ENCODE measurements at places on chromosomes 4 and X.

DNA sequence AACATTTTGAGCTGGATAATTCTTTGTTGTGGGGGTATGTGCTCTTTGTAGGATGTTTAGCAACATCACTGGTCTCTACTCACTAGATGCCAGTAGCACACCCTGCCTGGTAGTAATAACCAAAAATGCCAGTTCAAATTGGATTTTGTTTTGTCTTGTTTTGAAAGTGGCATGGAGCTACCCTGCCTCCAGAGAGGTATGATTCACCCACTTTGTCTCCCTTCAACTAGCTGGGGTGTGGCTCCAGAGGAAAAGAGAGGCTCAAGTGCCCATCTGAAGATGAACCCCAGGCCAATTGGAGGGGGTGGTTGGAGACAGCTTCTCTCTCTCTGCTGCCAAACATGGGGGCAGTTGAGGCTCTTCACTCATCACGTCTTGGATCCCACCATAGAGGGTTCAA lies 34.5 kb downstream of the NIPAL1 start:
- DNase-seq: no peak

DNA sequence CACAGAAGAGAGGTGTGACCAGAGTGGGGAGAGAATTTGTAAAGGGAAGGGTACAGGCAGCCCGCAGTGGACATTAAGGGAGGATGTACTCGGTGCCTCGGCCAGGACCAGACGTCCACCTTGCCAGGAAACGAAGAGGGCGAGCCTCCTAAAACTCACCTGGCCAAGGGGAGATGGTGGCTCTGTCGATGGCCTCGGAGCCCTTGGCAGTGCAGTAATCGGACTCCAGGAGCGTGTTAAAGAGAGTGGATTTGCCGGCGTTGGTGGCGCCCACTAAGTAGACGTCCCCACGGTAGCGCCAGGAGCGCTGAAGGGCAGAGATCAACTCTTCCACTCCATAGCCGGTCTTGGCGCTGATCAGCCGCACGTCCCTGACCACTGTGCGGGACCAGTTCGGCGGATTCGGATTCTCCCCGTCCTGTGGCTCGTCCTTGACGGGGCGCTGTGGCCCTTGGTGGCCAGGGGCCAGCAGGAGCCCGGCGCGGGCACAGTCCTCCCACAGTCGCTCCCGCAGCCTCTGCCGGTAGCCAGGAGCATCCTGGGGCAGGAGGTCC lies 1.0 kb downstream of the NOA1 start:
- DNase-seq: peak; percentile 8

- DNase-seq: no peak
These were observed 64.5 kb downstream of the ARL9 start for GRCh38 chr4:56570041-56570440.

GRCh38 chr4:26021417-26022345 lies 107.7 kb downstream of the SMIM20 start:
- DNase-seq: no peak

GRCh38 chrX:17192106-17192505 lies 182.9 kb upstream of the NHS start:
- no peak for DNase-seq

GRCh38 chr4:170080496-170080895 lies 9.3 kb downstream of the AADAT start:
- DNase-seq: no peak

- peak; percentile 91 for DNase-seq
These were observed 759 bp downstream of the H2AZ1 start for GRCh38 chr4:99949034-99949998.

- DNase-seq: no peak
These were observed 185.4 kb downstream of the TSPAN5 start for GRCh38 chr4:98473046-98473445.

- DNase-seq: peak; percentile 42
These were observed 62.6 kb upstream of the KLF3 start for GRCh38 chr4:38601244-38601915.

DNA sequence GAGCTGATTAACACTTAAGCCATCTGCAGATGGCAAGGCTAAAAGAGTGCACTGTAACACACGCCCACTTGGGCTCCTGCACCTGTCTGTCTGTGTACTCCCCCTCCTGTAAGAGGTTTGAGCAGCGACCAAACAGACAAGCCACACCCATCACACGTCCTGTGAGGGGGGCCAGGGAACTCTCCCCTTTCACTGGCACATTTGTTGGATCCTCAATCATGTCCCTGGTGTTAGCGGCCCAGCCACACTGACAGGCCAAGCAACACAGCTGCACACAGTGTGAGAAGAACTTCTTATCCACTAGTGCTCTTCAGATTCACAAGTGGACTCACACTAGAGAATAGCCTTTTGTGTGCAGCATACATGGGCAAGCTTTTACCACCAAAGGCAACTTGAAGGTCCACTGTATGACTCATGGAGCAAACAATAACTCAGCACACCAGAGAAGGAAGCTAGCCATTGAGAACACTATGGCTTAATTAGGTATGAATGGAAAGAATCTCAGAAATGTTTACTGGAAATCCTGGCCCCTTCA lies 29.1 kb upstream of the UTP14A start:
- no peak for DNase-seq

- peak; percentile 22 for DNase-seq
These were observed 310.7 kb downstream of the STK32B start for GRCh38 chr4:5361968-5362367.

- no peak for DNase-seq
These were observed 535.2 kb upstream of the FAT1 start for GRCh38 chr4:187258651-187259401.

- DNase-seq: no peak
These were observed 42.5 kb downstream of the UNC5C start for GRCh38 chr4:95506264-95506663.

DNA sequence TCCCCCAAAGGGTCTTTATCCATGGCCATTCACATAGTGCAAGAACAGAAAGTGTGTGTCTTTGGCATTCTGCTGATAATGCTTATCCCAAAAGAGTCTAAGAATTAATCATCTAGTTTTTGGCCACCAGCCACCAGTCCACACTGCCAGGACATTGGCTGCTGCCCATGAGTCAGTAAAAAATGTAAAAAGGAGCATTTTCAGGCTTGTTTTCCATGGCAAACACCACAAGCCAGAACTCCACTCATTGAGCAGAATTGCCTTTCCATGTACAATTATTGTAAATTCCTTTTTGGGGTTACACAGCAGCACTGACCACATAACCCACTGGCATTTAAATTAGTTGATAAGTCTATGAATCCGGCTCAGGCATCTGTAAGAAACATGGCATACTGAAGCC lies 89.2 kb upstream of the PRDX4 start:
- DNase-seq: no peak

DNA sequence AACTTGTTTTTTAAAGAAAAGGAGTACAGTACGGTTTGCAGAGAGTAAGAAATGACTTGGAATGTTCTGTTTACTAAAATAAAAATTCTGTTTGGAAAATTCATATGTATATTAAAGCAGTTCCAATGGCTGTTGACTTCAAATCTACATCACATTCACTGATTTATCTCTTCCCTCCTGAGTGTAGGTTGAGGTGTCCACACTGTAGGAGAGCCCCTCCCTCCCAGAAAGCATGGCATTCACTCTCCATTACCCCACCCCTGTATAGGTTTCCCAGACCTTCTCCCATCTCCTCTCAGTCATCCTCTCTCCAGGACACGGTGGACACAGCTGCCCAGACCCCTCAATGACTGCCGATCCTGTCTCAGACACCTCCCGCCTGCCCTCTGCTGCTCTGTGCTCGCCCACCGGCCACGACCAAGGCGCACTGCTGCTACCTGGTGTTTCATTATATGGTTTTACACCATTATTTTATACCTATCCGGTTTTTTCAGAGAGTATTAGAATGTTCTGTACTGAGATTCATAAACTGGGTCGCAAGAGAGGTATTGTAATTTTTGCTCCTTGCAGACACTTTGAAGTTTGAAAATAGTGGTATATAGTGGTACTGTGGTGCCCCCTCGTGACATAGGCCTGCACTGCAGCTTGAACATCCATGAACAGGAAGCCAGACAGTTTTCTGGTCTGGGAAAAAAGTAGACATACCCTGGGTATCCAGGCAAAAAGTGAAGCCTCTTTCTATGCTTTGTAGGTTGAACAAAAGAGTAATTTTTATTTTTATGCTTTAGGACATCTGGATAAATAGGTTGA lies 38.8 kb upstream of the BEX4 start:
- peak; percentile 43 for DNase-seq

Measured in RPMI8226 (cell line).